Midbrain (tissue), 1 donor: ENCODE measurements at places on chromosomes 1 and 21.
A peak's percentile ranks its signal among the peaks of the same experiment; 100 is the strongest.

GRCh38 chr1:29235955-29236711 is at the start of gene PTPRU:
PTPRU (plus strand) TSS chr1:29236522; CDS start chr1:29236645, 123 bp downstream.
- DNase-seq = peak; percentile 75

DNA sequence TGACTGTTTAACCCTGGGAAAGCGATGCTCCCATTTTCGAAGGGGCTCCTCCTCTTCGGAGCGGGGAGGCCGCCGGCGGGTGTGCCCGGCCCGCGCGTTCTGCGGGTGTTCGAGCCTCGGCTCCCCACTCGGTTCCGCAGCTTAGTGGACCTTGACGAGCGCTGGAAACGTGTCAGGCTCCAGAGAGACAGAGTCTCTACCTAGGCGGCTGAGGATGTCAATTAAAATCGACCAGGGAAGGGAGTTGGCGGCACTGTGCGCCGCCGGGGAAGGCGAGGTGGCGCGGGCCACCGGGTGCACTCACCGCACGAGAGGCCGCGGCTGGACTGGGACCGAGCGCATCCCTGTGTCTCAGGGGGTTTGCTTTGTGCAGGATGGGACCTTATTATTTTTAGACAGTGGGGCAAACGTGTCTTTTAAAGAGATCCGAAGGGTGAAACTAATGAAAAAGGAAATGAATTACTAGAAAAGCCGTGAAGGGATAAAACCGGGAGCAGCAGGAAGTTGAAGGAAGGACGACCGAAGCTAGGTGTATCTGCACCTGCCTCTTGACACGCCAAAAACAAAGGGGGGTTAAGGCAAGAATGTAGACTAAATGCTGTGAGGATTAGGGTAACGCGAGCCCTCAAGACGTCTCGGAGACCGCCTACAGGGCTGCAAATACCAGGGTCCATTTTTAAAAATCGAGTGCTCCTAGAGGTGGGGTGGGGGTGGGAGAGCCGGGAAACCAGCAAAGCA is 5.6 kb downstream of the LHX4 start:
- DNase-seq = no peak

GRCh38 chr1:223110952-223111351 is 32.1 kb downstream of the TLR5 start:
- no peak for DNase-seq

GRCh38 chr1:30634507-30634906 is 88.9 kb downstream of the MATN1 start:
- DNase-seq = no peak

GRCh38 chr1:212858461-212859265 is 588 bp downstream of the FLVCR1 start:
- peak; percentile 38 for DNase-seq

DNA sequence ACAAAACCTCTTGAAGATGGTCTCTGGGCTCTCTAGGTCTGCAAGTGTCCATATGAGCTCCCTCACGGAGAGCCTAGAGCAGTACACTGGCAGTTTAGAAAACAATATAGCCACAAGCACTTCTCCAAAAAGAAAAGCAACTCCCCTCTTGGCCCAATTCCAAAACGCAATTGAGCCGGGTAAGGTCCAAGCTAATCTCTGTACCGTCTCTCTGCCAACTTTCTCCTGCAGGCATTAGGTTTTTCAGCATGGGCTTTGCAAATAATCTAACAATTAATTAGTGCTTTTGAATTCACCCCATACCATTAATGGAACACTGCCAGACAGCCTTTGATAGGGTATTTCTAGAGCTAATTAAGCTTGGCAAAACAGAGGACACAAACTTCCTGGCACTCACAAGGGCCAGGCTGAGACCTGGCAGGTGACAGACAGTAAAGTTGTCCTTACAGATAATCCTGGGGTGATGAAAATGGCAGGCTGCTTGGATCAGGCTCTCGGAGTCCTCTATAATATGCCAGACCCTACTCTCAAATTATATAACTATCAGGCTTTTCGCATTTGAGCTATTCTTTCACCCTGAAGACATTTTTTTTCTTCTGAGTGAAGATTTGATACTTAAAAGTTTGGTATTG is 39.8 kb downstream of the TGFBR3 start:
- peak; percentile 24 for DNase-seq

DNA sequence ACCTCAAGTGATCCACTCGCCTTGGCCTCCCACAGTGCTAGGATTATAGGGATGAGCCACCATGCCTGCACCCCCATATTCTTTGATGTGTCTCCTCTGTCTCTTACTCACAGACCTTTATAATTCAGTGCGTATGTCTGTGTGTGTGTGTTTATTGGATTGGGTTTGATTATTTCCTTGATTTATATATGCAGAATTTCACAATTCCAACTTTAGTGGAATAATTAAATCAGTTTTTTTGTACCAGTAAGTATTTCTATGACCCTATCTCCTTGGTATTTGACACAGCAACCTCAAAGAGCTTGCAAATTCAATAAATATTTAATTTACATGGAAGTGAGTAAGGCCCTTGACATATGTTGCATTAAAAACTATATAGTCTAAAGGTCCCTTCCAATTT is 333.9 kb upstream of the ADAMTS5 start:
- DNase-seq = no peak

DNA sequence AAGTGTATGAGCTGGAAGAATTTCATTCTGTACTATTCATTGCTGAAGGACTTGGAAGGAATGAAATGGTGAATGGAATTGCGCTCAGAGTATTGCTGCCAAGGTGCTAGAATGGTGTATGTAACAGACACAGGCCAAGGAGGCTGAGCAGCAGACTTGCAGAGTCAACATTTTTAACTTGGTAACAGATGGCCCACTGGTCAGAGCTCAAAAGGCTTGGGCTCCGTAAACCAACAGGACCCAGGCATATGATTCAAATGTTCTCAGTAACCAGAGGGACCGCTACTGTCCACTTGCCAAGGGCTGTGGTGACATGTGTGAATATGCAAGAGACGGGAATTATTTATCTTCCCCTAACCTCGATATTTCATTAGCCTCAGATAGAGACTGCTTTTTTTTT is 28.8 kb upstream of the PTGFRN start:
- no peak for DNase-seq
